ENCODE measurements at places on chromosomes 5 and 9.

- no peak for DNase-seq
Measured at GRCh38 chr9:14079440-14079839, 234.5 kb downstream of the NFIB start.

GRCh38 chr5:172505845-172506244, 51.5 kb upstream of the SH3PXD2B start:
- no peak for DNase-seq

DNA sequence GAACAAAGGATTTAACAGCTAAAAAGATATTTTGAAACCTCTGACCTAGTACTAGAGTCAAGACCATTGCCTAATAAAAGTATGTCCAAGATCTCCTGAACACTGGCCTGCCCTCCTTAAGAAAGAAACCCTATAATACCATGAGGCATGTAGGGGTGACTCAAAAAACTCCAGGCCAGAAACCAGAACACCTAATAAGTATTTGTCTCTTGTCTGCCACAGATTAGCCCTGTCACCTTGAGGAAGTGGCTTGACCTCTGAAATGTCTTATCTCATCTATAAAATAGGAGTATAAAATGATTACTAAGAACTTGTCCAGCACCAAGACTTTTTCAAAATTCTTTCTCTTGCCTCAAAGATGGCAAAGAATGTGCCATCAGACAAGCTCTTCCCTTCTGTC, 125.5 kb upstream of the RASGRF2 start:
- DNase-seq = no peak

DNA sequence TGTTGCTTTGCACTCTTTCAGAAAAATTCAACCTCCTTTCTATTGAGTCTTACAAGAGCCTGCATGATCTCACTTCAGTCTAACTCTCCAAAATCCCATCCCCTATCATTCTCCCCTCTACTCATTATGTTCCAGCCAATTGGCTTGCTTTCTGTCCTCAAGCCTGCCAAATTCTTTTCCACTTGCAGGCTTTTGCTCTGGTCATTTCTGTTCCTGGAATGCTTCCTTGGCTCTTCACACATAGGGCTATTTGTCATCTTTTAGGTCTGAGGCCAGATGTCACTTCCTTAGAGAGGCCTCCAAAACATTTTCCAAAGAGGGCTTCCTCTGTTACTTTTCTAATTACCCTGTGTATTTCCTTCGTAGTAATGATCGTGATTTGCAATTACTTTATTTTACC, 11.8 kb upstream of the CHD1 start:
- peak; percentile 12 for DNase-seq

GRCh38 chr5:116671211-116671736, 96.7 kb upstream of the SEMA6A start:
- DNase-seq = no peak

- no peak for DNase-seq
Measured at GRCh38 chr9:2641033-2641432, 19.4 kb downstream of the VLDLR start.

DNA sequence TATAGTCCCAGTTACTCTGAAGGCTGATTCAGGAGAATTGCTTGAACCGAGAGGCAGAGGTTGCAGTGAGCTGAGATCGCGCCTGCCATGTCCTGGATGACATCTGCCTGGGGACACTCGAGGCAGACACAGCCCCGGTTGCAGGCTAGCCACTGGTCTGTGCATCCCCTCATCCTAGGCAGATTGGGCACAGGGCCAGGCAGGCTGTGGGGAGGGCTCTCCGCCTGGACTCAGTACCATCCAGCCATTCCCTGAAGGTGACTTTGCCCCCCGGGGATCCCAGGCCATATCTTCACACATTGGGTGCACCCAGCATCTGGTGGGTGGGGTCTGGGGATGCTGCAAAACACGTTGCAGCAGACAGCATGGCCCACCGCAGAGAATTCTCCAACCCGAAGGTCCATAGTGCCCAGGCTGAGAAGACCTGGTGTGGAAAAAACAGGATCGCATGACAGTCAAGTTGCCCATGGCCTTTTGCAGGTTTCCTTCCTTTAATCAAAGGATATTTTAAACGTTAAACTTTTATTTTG, 50.9 kb upstream of the SUSD3 start:
- DNase-seq = no peak

DNA sequence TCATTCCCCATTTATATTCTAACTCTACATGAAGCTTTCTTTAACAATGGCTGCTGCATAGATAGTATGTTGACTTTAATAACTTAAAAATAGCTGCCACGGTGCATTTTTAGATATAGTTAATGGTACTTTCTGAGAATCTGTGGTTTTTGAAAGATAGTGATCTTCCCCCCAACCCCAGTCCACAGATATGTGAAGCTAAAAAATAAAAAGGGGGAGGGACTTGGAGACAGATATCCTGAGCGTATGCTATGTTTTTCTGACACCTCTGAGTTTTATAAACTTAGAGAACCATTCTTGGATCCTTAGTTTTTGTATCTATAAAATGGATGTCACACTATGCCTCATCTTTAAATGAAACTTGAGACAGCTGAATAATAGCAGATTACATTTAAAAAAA, 120.5 kb downstream of the SNX18 start:
- DNase-seq = no peak

GRCh38 chr9:132012704-132013357, 66.8 kb downstream of the MED27 start:
- no peak for DNase-seq

GRCh38 chr9:12224449-12224848, 468.7 kb upstream of the TYRP1 start:
- no peak for DNase-seq

DNA sequence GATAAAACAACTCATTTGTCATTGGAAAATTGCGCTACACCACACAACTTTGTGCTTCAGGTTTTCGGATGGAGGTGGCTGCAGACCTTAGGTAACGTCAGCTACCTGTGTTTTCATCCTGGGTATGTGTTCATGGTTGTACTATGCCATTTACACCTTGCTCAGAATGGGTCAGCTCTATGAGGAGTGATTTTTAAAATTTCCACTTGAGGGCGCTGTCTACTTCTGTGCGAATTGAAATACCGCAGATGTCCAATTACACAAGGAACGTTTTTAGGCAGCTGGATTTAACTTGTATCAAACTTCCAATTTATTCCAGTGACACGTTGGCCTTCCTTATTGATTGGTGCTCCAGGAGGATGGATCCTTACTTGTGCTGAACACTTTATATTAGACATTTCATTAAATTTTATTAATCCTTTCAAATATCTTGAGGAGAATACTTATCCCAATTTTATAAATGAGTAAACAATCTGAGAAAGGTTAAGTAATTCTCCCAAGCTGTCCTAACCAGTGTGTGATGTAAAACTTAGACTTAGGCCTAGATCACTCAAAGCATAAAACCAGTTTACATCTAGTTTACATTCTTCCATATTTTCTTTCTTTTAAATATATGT, 23.4 kb downstream of the DMRTA1 start:
- DNase-seq = peak; percentile 35

- DNase-seq = peak; percentile 40
Measured at GRCh38 chr9:31119890-31120454, 1264.5 kb upstream of the ACO1 start.

DNA sequence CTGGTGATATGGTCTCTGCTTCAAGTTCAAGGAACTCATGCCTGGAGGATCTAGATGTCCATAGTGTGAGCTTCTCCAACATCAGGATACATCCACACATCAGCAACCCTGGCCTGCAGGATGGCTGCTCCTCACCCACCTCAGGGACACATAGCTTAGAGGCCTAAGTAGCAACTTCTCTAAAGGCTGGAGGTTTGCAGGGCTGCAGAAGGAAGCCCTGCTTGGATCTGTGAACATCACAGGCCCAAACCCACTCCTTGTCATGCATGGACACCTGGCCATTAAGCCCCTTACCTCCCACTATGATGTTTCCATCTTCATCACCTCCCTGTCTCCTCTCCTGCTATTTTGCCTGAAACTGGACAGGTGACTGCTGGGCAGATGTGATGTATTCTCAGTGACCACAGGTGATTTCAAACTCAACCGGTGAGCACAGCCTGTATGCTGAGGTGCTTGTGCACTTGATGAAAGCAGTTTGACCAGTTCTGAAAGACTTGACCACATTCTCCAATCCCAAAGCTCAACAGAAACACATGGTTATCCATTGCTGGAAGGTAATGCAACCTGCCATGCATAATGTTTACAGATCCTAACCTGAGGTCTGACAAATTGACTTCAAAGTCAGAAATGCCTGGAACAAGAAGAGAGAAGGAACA, 205.2 kb downstream of the FSTL4 start:
- DNase-seq = no peak

DNA sequence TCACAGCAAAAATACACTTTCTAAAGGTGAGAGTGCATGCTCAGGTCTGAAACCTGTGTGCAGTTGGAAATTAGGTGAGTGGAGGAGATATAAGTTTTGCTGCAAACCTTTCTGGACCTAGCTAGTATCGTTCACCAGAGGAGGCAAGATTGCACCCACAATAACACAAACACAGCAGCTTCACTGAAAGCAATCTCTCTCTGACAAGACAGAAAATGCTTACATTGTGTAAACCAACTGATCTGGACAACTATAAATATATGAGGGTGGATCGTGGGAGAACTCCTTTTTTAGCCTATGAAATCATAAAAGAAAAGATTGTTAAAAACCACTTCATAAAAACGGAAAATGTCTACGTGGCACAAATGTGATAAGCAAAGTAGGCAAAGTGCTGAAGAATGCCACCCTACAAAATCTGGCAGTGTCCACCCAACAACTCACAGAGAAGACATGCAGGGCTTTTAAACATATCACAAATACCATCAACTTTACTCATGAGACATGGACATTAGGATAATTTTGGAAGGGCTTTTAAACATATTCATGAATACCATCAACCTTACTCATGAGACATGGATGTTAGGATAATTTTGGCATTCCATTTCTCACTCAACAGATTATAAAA, 134.3 kb downstream of the CDH18 start:
- peak; percentile 94 for DNase-seq

- DNase-seq = peak; percentile 95
Measured at GRCh38 chr5:43514816-43515677, at the start of gene C5orf34. Gene C5orf34, minus strand, starts transcription at chr5:43515148. Its CDS starts 5,809 bp downstream, at chr5:43509339.

GRCh38 chr5:10301842-10302610, 5.7 kb downstream of the CMBL start:
- no peak for DNase-seq

DNA sequence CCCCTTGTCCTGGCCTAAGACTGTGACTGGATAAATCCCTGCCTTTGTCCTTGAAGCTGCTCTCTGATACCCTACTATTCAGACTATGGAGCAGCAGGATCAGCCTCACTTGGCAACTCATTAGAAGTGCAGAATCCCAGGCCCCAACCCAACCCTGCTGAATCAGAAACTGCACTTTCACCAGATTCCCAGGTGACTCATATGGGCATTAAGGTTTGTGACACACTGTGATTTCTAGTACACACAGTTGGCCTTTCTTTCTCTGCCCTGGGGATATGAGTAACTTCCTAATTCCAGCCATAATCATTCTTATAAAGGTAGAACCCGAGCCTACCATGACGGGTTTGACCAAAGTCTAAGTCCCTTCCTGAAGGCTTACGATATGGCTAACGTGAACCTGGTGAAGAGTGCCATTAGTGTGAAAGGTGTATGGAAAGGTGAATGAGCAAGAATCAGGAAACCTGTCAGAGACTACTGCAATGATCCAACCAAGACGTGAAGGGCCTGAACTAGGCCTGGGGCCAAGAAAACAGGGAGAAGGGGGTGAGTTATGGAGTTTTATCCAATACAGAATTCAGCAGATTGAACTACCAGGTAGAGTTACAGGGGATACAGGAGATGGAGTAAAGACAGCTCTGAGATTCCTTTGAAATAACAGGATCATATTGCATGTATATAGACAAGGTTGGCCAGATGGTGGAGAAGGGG, 533.0 kb downstream of the BNC2 start:
- peak; percentile 93 for DNase-seq
